ENCODE measurements at places on chromosomes 5 and 9.

GRCh38 chr9:8221462-8221861 is 421.9 kb upstream of the DMAC1 start:
- no peak for DNase-seq

DNA sequence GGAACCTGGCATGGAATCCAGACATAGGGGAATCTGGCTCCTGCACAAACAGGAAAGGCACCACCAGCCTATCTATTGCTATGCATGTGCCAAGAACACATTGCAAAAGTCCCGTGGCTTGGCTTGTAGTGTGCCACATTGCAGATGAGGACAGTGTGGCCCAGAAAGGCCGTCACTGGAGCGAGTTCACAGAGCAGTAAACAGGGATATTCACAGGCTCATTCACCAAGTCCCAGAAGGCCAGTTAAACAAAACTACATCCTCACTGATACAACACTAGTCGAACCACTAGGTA is 39.6 kb upstream of the TRIM32 start:
- DNase-seq: no peak

GRCh38 chr9:136090768-136091581 is 4.1 kb downstream of the NACC2 start:
- DNase-seq: no peak

GRCh38 chr9:95038666-95039065 is 278.8 kb downstream of the FANCC start:
- no peak for DNase-seq

GRCh38 chr5:38497946-38498345 is 58.5 kb downstream of the LIFR start:
- DNase-seq: no peak

DNA sequence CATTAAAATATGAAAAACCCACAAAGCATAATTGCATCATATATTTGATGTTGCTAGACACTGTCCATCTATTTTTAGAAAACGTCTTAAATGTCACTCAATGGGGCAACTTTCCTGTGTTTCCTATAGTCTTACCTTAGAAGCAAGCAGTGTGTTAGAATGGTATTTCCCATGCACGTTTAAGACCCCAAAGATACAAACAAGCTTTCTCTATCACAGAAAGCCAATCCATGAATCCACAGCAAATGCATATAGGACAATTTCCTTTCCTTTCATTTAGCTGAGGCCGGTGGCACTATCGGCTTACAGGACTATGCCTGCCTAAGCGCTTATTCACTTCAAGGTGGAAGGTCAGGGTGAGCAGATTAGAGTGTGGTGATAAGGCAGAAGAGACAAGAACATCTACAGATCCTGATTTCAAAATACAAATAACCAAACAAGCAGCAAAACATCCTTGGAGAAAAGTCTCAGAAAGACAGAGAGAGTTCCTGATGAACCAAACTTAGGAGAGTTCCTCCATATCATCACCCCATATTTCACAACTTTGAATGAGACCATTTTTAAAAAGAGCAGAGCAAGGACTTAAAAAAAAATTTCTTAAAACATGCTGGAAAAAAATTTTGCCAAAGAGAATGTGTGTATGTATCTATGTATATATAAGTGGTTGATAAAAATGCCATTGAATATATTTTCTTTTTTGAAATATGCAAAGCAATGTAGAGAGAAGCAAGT is 57.2 kb downstream of the MEF2C start:
- no peak for DNase-seq
